ENCODE measurements at places on chromosomes 6 and 20.
A peak's percentile ranks its signal among the peaks of the same experiment; 100 is the strongest.

- DNase-seq: peak; percentile 6
These were observed 98.2 kb upstream of the HDGFL1 start for GRCh38 chr6:22471132-22471690.

GRCh38 chr6:25329161-25329817 lies 50.1 kb downstream of the CARMIL1 start:
- DNase-seq: no peak

GRCh38 chr6:113006494-113006893 lies 659.4 kb downstream of the RFPL4B start:
- no peak for DNase-seq

DNA sequence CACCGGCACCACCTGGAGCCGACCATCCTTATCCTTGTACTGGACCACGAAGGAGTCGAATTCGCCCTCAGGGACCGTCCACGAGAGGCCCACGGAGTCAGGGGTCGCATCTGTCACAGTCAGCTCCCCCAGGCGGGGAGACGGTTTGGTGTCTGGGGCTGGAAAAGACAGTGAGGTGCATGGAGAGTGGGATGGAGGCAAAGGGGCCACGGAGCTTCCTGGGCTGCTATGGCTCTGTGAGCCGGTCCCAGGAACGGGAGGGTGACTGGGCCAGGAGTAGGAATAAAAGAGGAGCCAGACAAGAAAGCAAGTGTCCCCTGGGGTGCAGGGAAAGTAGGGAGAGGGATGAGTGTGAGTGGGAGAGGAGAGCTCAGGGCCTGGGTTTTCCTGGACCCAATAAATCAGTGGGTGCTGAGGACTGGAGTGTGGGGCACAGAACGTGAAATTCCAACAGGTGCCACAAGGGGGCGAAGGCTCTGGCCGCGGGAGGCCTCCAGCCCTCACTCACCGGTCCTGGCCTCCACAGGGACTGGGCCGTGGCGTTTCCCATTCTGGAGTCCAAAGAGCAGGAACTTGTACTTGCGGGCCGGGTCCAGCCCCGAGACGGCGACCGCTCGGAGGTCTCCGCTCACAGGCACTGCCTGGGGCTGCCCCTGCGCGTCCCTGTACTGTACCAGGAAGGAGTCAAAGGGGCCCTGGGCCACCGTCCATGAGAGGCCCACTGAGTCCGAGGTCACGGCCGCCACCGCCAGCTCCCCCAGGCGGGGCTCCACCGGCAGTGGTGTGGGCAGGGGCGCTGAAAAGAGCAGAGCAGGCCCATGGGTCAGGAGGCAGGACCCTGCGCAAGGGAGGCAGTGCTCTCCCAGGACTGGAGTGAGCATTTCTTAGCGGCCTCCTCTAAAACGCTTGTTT lies 9.9 kb downstream of the CYP21A2 start:
- DNase-seq: peak; percentile 78

GRCh38 chr6:42805297-42805861 lies 23.5 kb downstream of the BICRAL start:
- DNase-seq: no peak

GRCh38 chr6:133748628-133749027 lies 140.3 kb upstream of the TCF21 start:
- no peak for DNase-seq

DNA sequence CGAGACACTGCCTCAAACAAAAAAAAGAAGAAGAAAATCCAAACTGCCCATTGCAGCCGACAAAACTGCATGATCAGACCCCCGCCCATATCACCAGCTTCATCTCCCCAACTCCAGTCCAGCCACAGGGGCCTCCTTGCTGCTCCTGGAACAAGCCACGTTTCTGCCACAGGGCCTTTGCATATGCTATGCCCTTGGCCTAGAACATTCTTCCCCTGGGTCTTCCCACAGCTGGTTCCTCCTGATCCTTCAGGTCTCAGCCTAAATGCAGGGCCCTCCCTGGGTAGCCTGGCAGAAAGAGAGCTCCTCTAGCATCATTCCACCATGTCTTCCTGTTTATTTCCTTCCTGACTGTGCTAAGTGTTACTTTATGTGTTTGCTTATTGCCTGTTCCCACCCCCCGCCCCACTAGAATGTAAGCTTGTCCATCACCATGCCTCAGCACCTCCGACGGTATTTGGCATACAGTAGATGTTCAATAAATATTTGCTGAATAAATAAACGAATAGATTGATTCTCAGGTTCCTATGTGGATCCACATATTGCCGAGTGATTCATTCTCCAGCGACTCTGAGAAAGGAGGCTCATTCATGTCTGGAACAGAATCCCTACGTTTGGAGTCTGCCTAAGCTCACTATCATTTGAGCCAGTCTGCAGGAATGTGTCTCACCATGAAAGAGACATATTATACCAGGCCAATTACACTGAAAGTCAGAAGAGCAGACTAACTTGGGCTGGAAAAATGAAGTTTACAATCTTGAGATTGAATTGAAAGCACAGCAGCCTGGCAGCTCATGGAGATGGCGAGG lies 56.1 kb downstream of the NFATC2 start:
- DNase-seq: no peak

GRCh38 chr20:25544734-25545133 lies 40.6 kb downstream of the NINL start:
- DNase-seq: no peak
